Karpas-422 (cell line): ENCODE measurements at places on chromosomes 1 and 21. TPM values are rescaled to one million over a fixed set of nuclear protein-coding genes. Genes with fewer than 3 reads are reported as not detected.
A peak's percentile ranks its signal among the peaks of the same experiment; 100 is the strongest.

RNF2 gene
- 30.4 and 31.7 TPM in 2 replicates for total RNA-seq

- H3K27ac ChIP-seq = peak overlapping the region; percentile 95
- DNase-seq = peak; percentile 85
- no peaks in the 10 kb centered on the region for H3K27me3 ChIP-seq
- no peaks in the 10 kb centered on the region for H3K36me3 ChIP-seq
- H3K4me1 ChIP-seq = peaks cover 47% of the 10 kb centered on the region
- peak overlapping the region; percentile 68 for H3K4me3 ChIP-seq
Observed at GRCh38 chr21:33383056-33383888, 19.9 kb upstream of the IFNGR2 start.

GRCh38 chr1:53986458-53986857 lies 31.5 kb downstream of the LDLRAD1 start:
- H3K4me1 ChIP-seq = no peaks in the 10 kb centered on the region
- no peak overlapping the region for H3K27ac ChIP-seq
- no peaks in the 10 kb centered on the region for H3K27me3 ChIP-seq
- H3K4me3 ChIP-seq = no peak overlapping the region
- DNase-seq = no peak
- H3K36me3 ChIP-seq = no peaks in the 10 kb centered on the region

GRCh38 chr1:204350857-204351573 lies 8.7 kb downstream of the PLEKHA6 start:
- H3K4me3 ChIP-seq = no peak overlapping the region
- no peak overlapping the region for H3K27ac ChIP-seq
- H3K4me1 ChIP-seq = no peaks in the 10 kb centered on the region
- no peaks in the 10 kb centered on the region for H3K36me3 ChIP-seq
- H3K27me3 ChIP-seq = no peaks in the 10 kb centered on the region
